NCI-H526 treated with DMSO at 0.1 percent for 48 hours (cell line): ENCODE measurements at places on chromosomes 1 and 21.
A peak's percentile ranks its signal among the peaks of the same experiment; 100 is the strongest.

DNA sequence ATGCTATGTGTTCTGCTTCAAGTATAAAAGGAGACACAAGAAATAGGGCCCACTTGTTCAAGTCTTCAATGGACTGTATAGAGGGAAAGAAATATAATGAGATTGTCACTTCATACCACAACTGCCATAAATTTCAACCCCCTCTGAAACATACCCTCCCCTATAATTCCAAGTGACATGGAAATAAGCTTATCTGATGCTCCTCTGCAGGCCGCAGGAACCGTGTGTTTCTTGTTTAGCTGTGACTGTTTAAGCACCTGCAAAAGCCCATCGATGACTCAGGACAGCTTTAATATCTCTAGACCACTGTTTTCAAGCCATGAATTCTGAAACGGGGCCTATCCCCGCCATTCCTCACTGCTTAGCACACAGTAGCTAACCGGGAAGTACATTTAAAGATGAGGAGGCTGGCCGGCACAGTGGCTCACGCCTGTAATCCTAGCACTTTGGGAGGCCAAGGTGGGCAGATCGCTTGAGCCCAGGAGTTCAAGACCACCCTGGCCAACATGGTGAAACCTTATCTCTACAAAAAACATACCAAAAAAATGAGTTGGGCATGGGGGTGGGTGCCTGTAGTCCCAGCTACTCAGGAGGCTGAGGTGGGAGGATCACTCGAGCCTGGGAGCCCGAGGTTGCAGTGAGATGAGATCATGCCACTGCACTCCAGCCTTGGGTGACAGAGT is 4.2 kb downstream of the HLCS start:
- DNase-seq, result no peak

- DNase-seq, result peak; percentile 69
These were observed 6.7 kb downstream of the UROD start for GRCh38 chr1:45018599-45019230.

DNA sequence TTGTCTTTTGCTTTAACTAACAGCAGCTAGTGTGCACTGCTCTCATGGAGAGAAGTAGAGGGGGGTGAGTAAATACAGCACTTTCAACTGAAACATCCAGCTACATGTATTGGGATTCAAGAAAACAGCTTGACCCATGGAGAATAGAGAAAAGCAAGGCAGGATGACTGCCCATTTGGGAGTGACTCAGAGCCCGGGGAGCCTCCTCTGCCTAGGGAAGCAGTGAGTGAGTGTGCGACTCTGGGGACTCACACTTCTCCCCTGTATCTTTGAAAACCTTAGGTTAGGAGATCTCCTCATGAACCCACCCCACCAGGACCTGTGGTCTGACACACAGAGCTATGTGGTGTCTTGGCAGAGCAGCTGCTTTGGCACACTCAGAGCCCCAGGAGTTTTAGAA is 82.0 kb upstream of the PTGFR start:
- no peak for DNase-seq

GRCh38 chr1:32773764-32774463 is 43.2 kb downstream of the YARS1 start:
- DNase-seq, result no peak

- no peak for DNase-seq
These were observed 5.7 kb downstream of the ZBTB40 start for GRCh38 chr1:22457345-22457744.

GRCh38 chr1:30259631-30260030 is 463.8 kb downstream of the MATN1 start:
- no peak for DNase-seq

DNA sequence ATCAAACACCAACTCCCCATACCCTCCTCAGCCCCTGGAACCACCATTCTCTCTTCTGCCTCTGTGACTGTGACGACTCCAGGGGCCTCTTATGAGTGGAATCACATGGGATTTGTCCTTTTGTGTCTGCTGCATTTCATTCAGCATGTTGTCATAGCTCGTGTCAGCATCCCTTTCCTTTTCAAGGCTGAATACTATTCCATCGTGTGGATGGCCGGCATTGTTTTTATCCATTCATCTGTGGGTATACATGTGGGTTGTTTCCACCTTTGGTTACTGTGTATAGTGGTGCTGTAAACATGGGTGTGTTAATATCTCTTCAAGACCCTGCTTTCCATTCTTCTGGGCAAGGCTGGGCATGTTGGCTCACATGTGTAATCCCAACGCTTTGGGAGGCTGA is 17.1 kb upstream of the OBSCN start:
- no peak for DNase-seq

DNA sequence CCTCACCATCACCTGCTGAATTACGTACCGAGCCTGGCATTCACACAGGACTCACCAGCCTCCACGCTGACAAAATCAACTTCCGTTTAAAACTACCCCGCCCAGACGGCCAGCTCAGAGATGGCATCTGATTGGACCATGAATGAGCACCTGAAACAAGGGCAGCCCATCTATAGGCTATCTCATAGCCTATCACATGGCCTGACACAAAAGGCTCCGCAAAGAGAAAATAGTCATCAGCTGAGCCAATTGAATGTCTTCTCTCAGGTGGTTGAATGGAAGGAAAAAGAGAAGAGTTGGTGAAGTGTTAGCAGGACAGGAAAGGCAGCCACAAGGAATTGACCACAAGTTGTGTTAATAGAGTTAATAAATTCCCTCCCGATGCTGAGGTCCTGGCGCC is 50.6 kb upstream of the ZC3H12A start:
- DNase-seq, result no peak

- no peak for DNase-seq
These were observed 15.6 kb downstream of the SMG7 start for GRCh38 chr1:183487674-183488442.

DNA sequence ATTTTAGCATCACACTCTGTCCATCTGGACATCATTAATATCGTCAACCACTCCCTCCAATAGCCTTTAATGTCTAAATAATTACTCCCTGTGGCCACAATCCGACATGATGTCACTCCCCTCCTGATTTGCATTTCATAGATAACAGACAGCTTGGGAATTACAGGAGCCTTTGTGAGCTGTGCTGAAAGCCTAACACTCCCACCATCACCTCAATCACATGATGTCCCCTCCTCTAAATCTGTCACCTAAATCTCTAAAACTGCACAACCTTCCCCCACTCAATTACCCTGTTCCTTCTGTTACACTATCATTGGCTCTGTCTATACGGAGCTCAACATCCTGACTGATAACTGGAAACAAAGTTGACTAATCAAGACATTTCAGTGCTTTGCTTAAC is 14.3 kb downstream of the NHLH2 start:
- peak; percentile 82 for DNase-seq

GRCh38 chr1:19260211-19261138 is 8.9 kb downstream of the MRTO4 start:
- DNase-seq, result no peak

DNA sequence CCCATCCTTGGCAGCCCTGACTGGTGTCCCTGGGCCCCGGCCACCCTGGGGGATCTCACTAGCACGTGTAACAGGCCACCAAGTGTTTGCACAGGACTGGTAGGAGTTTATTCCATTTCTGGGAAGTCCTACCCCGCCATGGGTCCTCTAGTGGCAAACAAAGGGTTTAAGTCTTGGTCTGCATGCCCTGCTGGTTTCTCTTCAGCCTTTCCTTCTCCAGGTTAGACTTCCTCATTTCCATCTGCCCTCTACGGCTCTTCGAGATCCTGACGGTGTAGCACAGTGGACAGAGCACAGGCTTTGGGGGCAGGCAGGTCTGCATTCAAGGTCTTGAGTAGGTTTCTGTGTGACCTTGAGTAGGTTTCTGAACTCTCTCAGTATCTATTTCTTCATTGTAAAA is 2.8 kb downstream of the AGTRAP start:
- no peak for DNase-seq

GRCh38 chr1:211531194-211532087 is 39.5 kb upstream of the RD3 start:
- DNase-seq, result no peak

- no peak for DNase-seq
These were observed 335.0 kb downstream of the TGFB2 start for GRCh38 chr1:218679988-218680748.

DNA sequence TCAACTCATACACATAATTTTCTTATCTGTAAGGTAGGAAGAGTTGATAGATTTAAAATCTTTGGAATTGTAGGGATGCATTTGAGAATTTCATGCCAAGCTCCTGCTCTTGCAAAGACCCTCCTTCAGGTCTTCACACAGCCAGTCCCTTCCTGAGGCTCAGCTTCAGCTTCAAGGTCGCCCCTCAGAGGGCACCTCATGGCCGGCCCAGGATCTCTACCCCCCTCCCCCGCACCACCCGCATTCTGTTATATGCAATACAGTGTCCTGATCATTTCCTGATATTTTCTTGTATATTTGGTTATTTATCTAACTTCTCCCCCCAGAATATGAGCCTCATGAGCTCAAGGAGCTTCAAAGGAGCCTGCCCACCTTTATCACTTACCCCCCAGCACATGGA is 47.0 kb upstream of the BACE2 start:
- DNase-seq, result no peak

GRCh38 chr1:207824691-207825408 is 73.0 kb downstream of the CD46 start:
- DNase-seq, result no peak

DNA sequence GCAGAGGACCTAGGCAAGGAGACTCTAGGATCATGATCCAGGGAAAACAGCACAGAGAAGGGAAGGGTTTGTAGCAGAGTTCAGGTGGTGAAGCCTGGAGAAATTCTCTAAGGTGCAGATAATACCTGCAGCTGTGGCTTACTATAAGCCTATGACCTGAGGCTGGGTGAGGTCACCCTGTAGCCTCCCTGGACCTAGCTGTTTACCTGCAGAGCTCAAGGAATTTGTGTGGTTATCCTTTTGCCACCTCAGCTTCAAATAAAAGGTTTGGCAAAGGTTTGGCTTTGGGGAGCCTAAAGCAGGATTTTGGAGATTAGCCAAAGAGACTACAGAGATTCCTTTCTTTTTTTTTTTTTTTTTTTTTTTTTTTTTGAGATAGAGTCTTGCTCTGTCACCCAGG is 79.5 kb upstream of the ZNF648 start:
- DNase-seq, result no peak

DNA sequence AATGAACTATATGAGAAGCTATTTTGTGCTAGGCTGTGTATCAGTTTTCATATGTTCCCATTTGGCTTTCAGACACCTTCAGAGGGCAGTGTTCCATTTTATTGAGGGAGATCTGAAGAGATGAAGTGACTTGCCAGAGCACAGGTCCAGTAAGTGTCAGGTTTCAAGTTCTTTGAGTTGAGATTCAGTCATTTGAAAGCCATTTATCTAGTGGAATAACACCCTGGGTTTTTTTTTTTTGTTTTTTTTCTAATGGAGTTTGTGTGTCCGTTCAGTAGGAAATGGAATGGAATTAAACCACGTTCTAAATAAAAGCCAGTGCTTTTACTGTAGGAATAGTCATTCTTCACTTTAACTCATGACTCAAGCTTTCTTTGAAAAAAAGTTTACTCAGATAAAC is 652.9 kb upstream of the USP24 start:
- DNase-seq, result peak; percentile 40

DNA sequence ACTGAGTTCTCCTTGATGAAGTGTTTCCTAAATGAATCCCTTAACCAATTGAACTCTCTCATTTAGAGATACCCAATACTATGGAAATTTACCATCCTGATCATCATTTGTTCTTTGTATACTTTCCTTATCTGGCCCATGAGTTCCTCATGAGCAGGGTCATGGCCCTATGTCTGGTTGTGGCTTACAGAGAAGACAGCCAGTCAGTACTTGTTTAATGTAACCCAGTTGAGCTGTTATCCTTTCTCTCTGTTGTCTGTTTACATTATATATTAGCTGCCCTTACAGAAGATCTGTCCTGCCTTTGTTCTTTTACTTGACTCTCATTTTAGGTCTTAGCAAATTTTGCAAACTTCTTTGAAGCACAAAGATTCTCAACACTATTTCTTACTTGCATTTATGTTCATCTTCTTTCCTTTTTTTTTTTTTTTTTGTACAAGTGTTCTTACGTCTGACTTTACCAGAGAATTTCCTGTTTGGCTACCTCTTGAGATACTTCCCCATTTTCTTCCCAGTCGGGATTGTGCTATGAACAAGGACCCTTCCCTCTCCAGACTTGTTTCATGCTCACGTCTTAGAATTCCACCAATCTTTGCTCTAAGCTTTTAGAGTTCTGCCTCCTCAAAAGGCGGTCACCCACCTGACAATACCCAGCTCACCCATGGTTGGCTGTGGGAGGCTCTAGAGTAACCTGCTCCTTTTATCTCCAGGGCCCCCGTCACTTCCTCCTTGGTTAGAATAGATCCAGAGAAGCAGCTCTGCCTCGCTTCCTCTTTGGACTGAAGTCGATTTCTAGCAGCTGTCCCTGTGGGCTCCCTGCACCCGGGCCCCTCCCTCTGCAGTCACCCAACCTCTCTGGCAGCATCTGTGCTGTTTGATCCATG is 53.6 kb upstream of the RUNX1 start:
- DNase-seq, result no peak

DNA sequence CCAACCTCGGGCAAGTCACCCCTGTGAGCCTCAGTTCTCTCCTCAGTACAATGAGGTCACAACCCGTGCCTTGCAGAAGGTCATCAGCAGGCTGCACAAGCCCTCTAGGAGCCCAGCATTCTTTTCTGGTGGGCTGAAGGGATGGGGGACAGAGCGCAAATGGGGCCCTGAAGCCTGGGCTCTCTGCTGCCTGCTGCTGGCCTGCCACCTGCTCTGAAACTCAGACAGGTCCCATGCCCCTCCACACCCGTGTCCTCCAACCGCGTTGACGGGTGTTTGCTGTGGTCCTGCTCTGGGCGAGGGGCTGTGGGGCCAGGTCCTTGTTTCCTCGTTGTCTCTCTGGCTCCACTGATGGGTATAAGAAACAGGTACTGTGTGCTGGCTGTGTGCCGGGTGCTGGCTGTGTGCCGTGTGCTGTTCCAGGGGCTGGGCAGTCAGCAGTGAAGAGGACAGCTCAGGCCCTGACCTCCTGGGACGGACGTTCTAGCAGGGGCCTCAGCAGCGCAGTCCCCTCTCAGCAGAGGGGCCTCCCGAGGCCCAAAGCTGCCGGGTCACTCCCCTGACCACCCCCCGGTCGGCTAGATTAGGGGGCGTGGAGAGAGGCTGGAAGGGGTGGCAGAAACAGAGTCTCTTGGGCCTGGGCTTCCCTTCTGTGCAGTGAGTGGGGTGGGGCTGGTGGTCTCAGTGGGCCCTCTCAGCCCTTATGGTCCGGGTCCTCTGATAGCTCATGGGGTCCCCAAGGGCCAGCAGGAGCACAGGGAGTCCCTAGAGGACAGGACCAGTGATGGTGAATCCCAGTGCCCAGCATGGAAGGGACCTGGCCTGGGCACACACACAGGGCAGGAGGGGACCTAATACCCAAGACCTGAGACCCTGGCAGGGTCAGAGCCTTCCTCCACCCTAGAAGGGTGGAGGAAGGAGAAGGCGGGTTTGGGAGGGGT is 42.1 kb downstream of the DMRTB1 start:
- DNase-seq, result no peak

- DNase-seq, result no peak
These were observed 38.0 kb upstream of the SRP9 start for GRCh38 chr1:225739542-225740107.

- no peak for DNase-seq
These were observed 36.0 kb downstream of the PABPC4 start for GRCh38 chr1:39540504-39541031.
